ENCODE measurements at places on chromosomes 16 and 17. TPM values are rescaled to one million over a fixed set of nuclear protein-coding genes. Genes with fewer than 3 reads are reported as not detected.

CD300LB gene
- not detected for total RNA-seq

CHD9NB gene
- total RNA-seq, result 0.66 TPM

C17orf58 gene
- 24.5 TPM for total RNA-seq

CRYBA1 gene
- total RNA-seq, result not detected

TMEM92 gene
- total RNA-seq, result not detected

HOXB1 gene
- not detected for total RNA-seq

TRPV3 gene
- total RNA-seq, result not detected

NPIPA5 gene
- total RNA-seq, result 11.3 TPM

PERCC1 gene
- total RNA-seq, result not detected

CLDN9 gene
- total RNA-seq, result not detected

SCNN1G gene
- not detected for total RNA-seq

SMIM5 gene
- not detected for total RNA-seq

MT3 gene
- total RNA-seq, result not detected

ALDOA gene
- total RNA-seq, result 1,029 TPM

DPH1 gene
- 38.5 TPM for total RNA-seq

CCL4L2 gene
- not detected for total RNA-seq

TEKT1 gene
- not detected for total RNA-seq
